ENCODE measurements at places on chromosomes 12 and 14.
A peak's percentile ranks its signal among the peaks of the same experiment; 100 is the strongest.

DNA sequence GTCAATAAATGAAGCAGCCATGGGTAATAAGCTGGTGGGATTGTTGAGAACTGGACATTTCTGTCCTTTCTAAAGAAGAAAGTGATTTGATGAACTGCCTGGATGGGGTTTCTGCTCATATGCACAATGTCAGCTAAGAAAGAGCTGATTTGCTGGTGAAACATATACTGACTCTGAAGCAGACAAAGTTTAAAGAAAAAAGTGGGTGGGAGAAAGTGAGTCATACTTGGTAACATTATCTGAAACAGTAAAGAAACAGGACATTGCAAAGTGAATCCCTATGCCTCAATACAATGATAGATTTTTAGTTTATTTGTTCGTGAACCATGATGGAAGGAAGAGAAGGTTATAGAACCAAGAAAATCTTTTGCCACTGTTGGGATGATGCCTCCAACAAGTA is 95.6 kb upstream of the DNM1L start:
- DNase-seq: no peak

- no peak for DNase-seq
These were observed 619 bp downstream of the ERC1 start for GRCh38 chr12:991350-992333.

- no peak for DNase-seq
These were observed 4.4 kb downstream of the CARMIL3 start for GRCh38 chr14:24055971-24056799.

- DNase-seq: no peak
These were observed 10.0 kb upstream of the GPR68 start for GRCh38 chr14:91254461-91254860.

- DNase-seq: no peak
These were observed 54.7 kb upstream of the FKBP4 start for GRCh38 chr12:2739832-2740641.

- no peak for DNase-seq
These were observed 101.0 kb downstream of the SINHCAF start for GRCh38 chr12:31224768-31225448.

DNA sequence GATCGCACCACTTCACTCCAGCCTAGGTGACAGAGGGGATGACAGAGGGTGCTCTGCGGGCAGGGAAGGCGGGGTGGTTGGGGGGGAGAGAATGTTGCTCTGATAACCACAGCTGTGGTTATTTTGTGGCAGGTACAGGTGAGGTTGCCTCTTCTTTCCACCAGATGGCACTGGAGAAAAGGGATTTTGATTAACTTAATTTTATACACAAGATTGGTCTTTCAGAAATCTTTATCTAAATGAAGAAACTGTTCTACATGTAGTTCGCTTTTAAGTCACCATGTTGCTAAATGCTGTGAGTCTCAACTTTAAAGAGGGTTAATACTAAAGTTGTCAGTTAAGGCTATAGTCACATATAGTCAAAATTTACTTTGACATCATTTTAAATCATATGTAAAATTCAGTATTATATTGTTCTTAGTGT is 25.7 kb downstream of the FGF23 start:
- no peak for DNase-seq

DNA sequence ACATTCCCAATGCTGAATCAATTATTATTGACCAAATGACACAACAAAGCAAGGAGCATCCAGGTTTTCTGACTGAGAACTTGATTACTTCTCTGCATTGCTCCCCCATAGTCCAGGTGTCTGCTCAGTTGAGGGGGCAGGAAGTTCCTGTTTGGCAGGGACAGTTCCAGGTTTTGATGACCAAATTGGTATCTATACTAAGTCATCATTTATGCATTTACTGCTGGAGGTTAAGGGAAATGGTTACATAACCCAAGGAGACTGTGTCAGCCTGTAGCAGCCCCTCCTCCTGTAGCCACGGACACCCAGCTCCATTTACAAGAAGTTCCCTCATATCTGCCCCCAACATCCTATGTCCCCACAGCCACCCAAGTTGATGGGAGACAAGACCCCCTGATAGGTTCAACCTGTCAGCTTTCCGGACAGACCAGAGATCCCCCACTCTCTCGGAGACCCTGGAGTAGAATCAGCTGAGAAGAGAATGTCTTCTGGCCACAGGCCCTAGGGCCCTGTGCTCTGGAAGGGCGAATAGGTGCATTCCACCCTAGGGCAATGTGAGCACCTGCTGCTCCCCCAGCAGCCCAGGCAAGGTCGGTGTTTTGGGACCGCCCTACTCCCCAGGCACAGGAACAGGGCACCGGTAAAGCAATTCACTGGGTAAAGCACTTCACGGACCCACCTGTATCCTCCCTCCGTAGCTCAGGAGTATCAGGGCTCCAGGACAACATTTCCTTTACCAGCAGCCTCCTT is 23.6 kb downstream of the IRF2BPL start:
- DNase-seq: no peak

DNA sequence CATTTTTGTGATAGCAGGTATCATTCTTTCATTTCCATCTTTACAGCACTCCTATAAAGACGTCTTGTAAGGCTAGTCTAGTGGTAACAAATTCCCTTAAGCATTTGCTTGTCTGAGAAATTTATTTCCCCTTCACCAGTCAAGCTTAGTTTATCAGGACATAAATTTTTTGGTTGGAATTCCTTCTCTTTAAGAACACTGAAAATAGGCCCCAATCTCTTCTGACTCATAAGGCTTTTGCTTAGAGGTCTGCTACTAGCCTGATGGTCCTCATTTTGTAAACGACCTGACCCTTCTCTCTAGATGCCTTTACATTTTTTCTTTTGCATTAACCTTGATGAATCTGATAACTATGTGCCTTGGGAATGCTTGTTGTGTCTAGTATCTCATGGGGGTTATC is 20.3 kb downstream of the OLR1 start:
- no peak for DNase-seq

GRCh38 chr14:76829650-76830421 is 3.6 kb downstream of the LRRC74A start:
- no peak for DNase-seq

DNA sequence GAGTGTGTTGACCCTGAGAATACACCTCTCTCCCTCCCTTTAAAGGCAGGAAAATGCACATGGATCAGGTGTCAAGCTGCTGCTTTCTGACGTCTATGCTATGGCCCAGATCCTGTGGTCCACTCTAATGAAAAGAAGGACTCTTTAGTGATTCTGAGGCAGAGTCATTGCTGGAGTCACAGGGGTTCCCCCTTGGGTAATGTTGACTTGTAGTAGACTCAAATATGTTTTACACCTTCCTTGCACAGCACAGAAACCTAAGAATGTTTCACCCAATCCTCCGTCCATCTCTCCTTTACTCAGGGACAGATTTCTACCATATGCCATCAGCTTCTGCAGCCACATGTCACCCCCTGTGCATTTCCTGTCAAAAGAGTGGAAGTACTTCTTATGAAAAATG is 525.4 kb downstream of the TMEM121 start:
- DNase-seq: no peak

- DNase-seq: no peak
These were observed 79.9 kb downstream of the CHGA start for GRCh38 chr14:93002851-93003298.

DNA sequence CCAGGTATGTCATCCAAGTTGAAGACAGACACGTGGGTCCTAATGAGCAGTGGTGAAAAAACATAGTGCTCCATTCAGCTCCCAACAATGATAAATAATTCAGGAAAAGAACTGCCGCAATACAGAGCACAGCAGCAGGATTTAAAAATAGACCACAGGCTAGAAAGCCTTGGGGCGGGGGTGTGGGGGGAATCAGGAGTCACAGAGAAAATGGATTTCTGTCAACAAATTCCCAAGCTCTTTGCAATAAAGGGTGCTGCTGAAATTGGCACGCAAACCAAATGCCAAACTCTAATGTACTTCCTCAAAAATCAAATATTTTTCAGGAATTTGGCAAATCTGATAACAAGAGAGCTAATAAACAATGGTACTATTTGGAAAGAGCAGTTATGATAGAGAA is 58.6 kb downstream of the R3HDM2 start:
- no peak for DNase-seq

DNA sequence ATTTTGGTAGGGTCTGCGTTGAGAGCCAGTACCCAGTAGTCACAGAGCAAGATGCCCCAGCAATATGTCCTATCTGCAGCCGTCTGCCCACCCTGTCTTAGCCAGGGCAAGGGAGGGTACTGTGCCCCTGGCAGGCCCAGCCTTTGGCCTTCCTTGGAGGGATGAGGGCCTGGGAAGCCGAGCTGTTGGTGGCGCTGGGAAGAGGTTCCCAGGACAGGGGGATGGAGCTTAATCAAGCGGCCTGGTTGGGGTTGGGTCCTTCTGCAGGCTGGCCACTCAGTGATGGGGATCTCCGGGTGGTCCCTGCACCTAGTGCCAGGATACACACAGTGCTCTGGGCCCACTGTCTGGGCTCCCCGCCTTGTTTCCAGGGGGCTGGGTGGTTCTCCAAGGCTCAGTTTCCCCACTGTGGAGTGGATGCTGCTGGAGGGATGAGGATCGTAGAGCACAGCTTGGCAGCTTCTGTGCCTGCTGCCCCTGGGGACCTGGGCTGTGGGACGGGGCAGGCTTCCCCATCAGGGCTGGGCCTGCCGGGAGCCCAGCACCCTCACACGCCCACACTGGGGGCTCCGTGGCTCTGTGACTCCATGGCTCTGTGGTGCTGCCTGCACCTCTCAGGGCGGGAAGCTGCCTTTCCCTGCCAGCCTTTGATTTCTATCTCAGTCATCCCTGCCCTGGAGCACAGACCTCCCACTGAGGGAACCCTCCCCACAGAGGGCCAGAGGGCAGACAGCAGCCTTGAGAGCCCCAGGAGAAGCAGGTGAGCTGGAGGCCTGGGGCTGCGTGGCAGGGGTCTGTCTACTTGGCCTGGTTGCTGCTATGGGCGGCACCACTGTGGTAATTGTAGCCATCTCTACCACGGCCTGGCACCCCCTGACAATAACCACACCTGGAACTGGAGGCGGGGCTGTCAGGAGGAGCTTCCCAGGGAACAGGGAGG is 357.0 kb downstream of the TMEM121 start:
- no peak for DNase-seq

- no peak for DNase-seq
These were observed 9.7 kb downstream of the GLTP start for GRCh38 chr12:109870648-109871047.

DNA sequence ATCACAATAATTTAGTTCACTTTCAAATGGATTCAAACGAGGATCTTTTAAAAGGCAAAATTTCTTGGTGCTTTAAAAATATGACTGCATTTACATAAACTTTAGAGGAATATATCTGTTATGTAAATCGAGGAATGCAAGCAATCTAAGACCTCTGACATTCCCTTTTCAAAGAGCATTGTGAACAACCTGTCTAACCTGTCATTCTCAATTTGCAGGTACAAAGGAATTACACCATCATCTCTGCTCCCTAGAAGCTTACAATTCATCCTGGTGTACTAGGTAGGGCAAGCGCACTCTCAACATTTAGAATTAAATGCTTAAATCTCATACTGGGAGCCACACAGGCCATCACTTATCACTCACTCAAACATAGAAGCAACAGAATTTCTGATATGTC is 35.6 kb downstream of the BMP4 start:
- DNase-seq: peak; percentile 8

- DNase-seq: no peak
These were observed 30.4 kb downstream of the PPP1R13B start for GRCh38 chr14:103816991-103817390.

- DNase-seq: no peak
These were observed 16.7 kb upstream of the FAIM2 start for GRCh38 chr12:49920241-49920914.

- DNase-seq: no peak
These were observed 404.7 kb upstream of the FLRT2 start for GRCh38 chr14:85125291-85125670.

DNA sequence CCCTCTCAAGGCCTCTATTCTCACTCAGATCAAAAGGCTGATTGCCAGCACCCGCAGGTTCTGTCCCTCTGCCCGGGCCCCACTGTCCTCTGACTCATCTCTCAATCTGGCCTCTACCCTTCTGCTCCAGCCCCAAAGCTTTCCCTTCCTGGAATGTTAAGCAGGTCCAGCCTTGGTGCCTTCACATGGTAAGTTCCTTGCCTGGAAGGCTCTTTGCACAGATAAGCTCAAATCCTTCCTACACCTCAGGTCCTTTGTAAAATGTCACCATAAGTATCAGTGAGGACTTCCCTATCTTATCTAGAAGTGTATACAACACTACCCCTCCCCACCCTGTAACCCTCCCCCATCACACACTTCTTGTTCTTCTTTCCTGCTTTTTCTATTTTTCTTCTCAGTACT is 22.2 kb downstream of the LPCAT3 start:
- DNase-seq: no peak

GRCh38 chr14:50964683-50965390 is 20.6 kb upstream of the PYGL start:
- DNase-seq: peak; percentile 93

DNA sequence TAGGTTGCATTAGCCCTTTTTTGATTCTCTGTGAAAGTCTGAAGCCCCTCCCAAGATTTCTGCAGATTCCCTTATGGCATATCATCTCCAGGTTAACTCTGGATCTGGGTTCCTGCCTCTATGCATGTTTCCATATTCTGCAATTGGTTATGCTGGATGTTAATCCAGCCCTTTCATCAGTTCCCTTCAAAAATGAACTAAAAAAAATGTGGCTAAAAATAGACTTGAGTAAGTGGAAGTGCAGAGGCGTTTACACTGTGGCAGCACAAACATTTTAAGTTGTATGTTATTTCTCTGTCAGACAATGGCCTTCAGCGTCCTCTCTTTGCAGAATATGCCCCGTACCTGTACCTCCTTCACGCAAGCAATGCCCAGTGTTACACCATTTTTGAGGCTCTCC is 11.4 kb downstream of the MGST1 start:
- DNase-seq: no peak

- no peak for DNase-seq
These were observed 41.8 kb upstream of the HIF1A start for GRCh38 chr14:61653507-61653906.
